Activated CD4-positive, alpha-beta T cell treated with anti-CD3 and anti-CD28 coated beads for 36 hours (primary cell): ENCODE measurements at places on chromosomes 6 and 20. TPM values are rescaled to one million over a fixed set of nuclear protein-coding genes. Genes with fewer than 3 reads are reported as not detected.

GRCh38 chr6:116278854-116279231 lies 887 bp downstream of the TSPYL1 start:
- peak; percentile 52 for DNase-seq
- peak overlapping the region; percentile 93 for H3K4me3 ChIP-seq
- peak overlapping the region; percentile 98 for H3K27ac ChIP-seq
- H3K36me3 ChIP-seq, result peaks cover 41% of the 10 kb centered on the region

DNA sequence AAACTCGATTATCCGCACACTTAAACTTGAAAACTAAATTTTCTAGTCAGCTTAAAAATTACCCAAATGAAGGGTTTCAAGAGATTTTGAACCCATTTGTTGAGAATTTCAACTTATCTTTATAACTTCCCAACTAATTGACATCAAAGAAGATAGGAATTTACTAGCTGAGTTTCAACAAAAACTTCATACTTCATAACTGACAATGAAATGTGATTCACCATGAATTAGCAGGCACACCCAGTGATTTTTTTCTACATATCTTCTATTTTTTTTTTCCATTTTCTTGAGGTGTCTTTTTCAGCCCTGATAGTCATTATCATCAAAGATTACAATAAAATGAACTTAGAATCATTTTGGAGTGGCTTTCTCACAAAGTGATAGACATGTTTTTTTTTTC lies 26.7 kb downstream of the TNFAIP3 start:
- H3K36me3 ChIP-seq, result peaks cover 4% of the 10 kb centered on the region
- DNase-seq, result no peak
- H3K27ac ChIP-seq, result no peak overlapping the region
- peaks cover 11% of the 10 kb centered on the region for H3K4me1 ChIP-seq
- no peaks in the 10 kb centered on the region for H3K27me3 ChIP-seq

DNA sequence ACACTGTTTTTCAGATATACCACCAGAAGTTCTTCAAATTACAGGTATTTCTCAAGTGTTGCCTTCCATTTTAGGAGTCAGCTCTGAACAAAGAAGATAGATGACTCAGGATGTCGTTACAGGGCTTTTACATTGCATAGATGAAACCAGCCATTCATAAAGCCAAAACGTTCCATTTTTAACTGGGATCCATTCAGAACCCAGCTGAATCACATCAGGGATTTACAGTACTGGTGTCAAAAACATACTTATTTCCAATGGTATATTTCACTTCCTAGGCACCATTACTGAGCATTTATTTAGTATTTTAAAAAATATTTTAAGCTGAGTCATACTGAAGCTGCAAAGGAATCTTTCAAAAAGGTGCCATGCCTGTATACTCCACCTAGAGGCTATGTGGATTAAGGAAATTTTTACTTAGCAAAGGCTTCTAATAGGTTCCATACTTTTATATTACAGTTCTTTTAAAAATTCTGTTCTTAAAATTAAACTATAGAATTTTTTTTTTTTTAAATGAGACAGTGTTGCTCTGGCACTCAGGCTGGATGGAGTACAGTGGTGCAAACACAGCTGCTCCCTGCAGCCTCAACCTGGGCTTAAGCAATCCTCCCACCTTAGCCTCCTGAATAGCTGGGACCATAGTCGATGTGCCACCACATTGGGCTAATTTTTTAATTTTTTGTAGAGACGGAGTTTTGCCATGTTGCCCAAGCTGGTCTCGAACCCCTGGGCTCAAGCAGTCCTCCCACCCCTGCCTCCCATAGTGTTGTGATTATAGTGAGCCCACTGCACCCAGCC lies 2.6 kb downstream of the ASF1A start:
- H3K27ac ChIP-seq, result peak overlapping the region; percentile 88
- H3K27me3 ChIP-seq, result no peaks in the 10 kb centered on the region
- no peak for DNase-seq
- peaks cover 58% of the 10 kb centered on the region for H3K4me1 ChIP-seq
- peaks cover 31% of the 10 kb centered on the region for H3K36me3 ChIP-seq

GRCh38 chr20:23020230-23021018 lies 14.7 kb upstream of the SSTR4 start:
- no peaks in the 10 kb centered on the region for H3K4me1 ChIP-seq
- no peak overlapping the region for H3K27ac ChIP-seq
- DNase-seq, result no peak

GRCh38 chr20:7723284-7723683 lies 217.0 kb downstream of the HAO1 start:
- no peak for DNase-seq
- H3K36me3 ChIP-seq, result no peaks in the 10 kb centered on the region
- no peaks in the 10 kb centered on the region for H3K4me1 ChIP-seq

DNA sequence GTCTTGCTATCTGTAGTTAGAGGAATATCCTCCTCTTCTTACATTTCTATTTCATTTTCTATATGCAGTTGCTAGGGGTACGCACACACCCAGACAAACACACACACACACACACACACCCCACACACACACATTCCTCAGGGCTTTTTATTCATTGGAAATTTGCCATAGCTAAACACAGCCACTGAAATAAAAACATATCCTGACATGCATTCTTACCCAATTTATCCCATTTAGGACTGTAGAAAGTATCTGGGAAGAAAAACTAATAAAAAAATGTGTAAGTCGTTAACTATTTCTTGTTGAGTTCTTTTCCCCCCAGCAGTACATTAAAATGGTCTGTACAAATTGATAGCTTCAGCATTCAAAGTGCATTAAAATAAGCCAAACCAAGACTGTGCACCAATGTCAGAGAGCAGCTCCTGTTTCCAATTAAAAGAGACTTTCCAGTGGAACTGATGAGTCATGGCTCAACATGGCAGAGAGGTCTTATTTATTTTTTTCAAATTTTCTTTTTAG lies 357.9 kb upstream of the AGPAT4 start:
- H3K4me3 ChIP-seq, result no peak overlapping the region
- H3K36me3 ChIP-seq, result no peaks in the 10 kb centered on the region
- peaks cover 2% of the 10 kb centered on the region for H3K4me1 ChIP-seq
- no peak overlapping the region for H3K27ac ChIP-seq

GRCh38 chr6:111985202-111985731 lies 68.6 kb upstream of the CCN6 start:
- no peak overlapping the region for H3K4me3 ChIP-seq
- no peaks in the 10 kb centered on the region for H3K27me3 ChIP-seq
- DNase-seq, result peak; percentile 63
- peaks cover 15% of the 10 kb centered on the region for H3K36me3 ChIP-seq

DNA sequence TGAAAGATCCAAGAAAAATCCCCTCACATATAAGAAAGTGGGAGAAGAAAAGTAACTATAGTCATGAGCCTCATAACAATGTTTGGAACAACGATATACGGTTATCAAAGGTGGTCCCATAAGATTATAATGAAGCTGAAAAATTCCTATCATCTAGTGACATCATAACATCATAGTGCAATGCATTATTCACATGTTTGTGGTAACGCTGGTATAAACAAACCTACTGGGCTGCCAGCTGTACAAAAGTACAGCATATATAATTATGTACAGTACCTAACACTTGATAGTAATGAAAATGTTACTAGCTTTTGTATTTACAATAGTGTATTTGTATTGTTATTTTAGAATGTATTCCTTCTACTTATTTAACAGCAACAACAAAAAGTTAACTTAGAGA lies 240.7 kb downstream of the RNGTT start:
- H3K27ac ChIP-seq, result no peak overlapping the region
- no peaks in the 10 kb centered on the region for H3K27me3 ChIP-seq
- peaks cover 19% of the 10 kb centered on the region for H3K4me1 ChIP-seq
- H3K36me3 ChIP-seq, result peaks cover 16% of the 10 kb centered on the region

- H3K4me3 ChIP-seq, result no peak overlapping the region
- no peaks in the 10 kb centered on the region for H3K36me3 ChIP-seq
- H3K4me1 ChIP-seq, result no peaks in the 10 kb centered on the region
- DNase-seq, result no peak
- H3K27me3 ChIP-seq, result peaks cover 14% of the 10 kb centered on the region
- H3K27ac ChIP-seq, result no peak overlapping the region
Observed at GRCh38 chr6:7827142-7827541, 83.4 kb downstream of the TXNDC5 start.

- no peak for DNase-seq
- no peaks in the 10 kb centered on the region for H3K4me1 ChIP-seq
- H3K27me3 ChIP-seq, result peaks cover 2% of the 10 kb centered on the region
- H3K27ac ChIP-seq, result no peak overlapping the region
- H3K36me3 ChIP-seq, result no peaks in the 10 kb centered on the region
Observed at GRCh38 chr6:40195428-40196134, 261.3 kb upstream of the MOCS1 start.

GRCh38 chr20:25219365-25219764 lies 23.9 kb downstream of the ENTPD6 start:
- no peak overlapping the region for H3K27ac ChIP-seq
- H3K36me3 ChIP-seq, result peaks cover 4% of the 10 kb centered on the region
- peaks cover 7% of the 10 kb centered on the region for H3K4me1 ChIP-seq
- no peak overlapping the region for H3K4me3 ChIP-seq
- DNase-seq, result no peak
- no peaks in the 10 kb centered on the region for H3K27me3 ChIP-seq

- H3K27ac ChIP-seq, result no peak overlapping the region
- H3K4me1 ChIP-seq, result no peaks in the 10 kb centered on the region
Observed at GRCh38 chr6:68025764-68026163, 609.3 kb upstream of the ADGRB3 start.

DNA sequence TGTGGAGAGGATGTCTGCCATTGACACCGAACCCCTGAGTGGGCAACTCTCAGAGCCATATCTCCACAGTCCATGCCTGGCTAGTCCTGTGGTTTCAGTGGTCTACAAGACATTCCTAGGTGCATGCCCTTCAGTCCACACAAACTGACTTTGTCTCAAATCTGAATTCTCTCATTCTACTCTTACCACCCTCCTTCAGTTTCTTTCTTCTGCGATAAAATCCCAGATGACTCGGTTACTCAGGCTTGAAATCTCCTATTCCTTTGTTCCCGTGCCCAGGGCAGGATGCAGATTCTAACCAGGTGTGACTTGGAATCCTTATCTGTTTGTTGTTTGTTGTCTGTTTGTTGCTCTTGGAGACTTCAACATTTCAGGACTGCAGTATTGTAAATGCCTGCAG lies 9.3 kb downstream of the CDS2 start:
- H3K27me3 ChIP-seq, result no peaks in the 10 kb centered on the region
- H3K36me3 ChIP-seq, result no peaks in the 10 kb centered on the region
- no peak overlapping the region for H3K27ac ChIP-seq
- H3K4me3 ChIP-seq, result no peak overlapping the region
- H3K4me1 ChIP-seq, result peaks cover 24% of the 10 kb centered on the region

- no peak overlapping the region for H3K27ac ChIP-seq
- no peak overlapping the region for H3K4me3 ChIP-seq
- peaks cover 77% of the 10 kb centered on the region for H3K36me3 ChIP-seq
- no peak for DNase-seq
Observed at GRCh38 chr20:32216179-32217142, 8.8 kb downstream of the POFUT1 start.

GRCh38 chr20:32429745-32430360 lies 71.7 kb downstream of the ASXL1 start:
- no peak overlapping the region for H3K27ac ChIP-seq
- peaks cover 5% of the 10 kb centered on the region for H3K4me1 ChIP-seq
- H3K4me3 ChIP-seq, result no peak overlapping the region
- peaks cover 76% of the 10 kb centered on the region for H3K36me3 ChIP-seq
- DNase-seq, result no peak

GRCh38 chr6:152146385-152146784 lies 338.9 kb downstream of the ESR1 start:
- peak overlapping the region; percentile 5 for H3K27ac ChIP-seq
- H3K27me3 ChIP-seq, result no peaks in the 10 kb centered on the region
- DNase-seq, result no peak
- H3K4me3 ChIP-seq, result no peak overlapping the region

- H3K4me3 ChIP-seq, result no peak overlapping the region
- H3K4me1 ChIP-seq, result no peaks in the 10 kb centered on the region
- no peak for DNase-seq
- no peaks in the 10 kb centered on the region for H3K27me3 ChIP-seq
- H3K36me3 ChIP-seq, result no peaks in the 10 kb centered on the region
- no peak overlapping the region for H3K27ac ChIP-seq
Observed at GRCh38 chr6:169263374-169263773, 9.7 kb upstream of the THBS2 start.

The SRSF12 gene
- total RNA-seq, result 0.27 TPM

The HCRTR2 gene
- total RNA-seq, result not detected

The TXNDC5 gene
- total RNA-seq, result 44.4 TPM

The AGER gene
- 24.4 TPM for total RNA-seq

The GHRH gene
- total RNA-seq, result not detected

The DNAH8 gene
- total RNA-seq, result not detected

The PHACTR3 gene
- not detected for total RNA-seq
